ENCODE measurements at places on chromosomes 7 and 10.
A peak's percentile ranks its signal among the peaks of the same experiment; 100 is the strongest.

- DNase-seq = peak; percentile 14
These were observed 540 bp downstream of the SNX13 start for GRCh38 chr7:17939606-17940301.

DNA sequence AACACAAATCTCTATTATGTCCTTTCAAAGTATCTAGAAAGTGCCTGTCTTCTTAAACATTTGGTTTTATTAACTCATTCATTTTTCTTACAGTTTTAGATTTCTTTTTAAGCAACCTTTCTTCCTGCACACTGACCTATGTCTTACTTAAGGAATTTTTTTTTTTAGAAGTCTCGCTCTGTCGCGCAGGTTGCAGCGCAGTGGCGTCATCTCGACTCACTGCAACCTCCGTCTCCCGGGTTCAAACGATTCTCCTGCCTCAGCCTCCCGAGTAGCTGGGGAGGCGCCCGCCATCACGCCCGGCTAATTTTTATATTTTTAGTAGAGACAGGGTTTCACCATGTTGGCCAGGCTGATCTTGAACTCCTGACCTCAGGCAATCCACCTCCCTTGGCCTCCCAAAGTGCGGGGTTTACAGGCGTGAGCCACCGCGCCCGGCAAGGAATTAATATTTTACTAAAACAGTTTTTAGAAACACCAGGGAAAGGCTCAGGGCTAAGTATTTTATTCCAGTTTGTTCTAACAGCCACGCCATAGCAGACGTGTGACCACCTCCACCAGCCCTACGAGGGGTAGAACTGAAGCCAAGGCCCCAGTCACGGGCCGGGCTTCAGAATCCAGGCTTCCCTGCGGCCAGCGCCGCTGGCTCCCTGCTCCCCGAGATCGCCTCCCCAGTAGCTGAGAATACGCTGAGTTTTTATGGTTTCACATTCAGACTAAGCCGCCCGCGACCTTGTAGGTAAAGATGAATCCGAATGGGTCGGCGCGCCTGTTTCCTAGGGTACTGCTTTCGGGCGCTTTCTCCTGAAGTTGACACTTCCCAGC is 941 bp upstream of the LUC7L2 start:
- no peak for DNase-seq

DNA sequence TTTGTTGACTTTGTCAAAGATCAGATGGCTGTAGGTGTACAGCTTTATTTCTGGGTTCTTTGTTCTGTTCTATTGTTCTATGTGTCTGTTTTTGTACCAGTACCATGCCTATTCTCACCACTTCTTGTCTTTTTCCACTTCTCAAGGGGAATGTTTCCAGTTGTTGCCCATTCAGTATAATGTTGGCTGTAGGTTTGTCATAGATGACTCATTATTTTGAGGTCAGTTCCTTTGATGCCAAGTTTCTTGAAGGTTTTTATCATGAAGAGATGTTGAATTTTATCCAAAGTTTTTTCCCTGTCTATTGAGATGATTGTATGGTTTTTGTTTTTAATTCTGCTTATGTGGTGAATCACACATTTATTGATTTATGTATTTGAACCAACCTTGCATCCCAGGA is 216.7 kb upstream of the RNF32 start:
- no peak for DNase-seq

GRCh38 chr7:150665089-150665748 is 20.3 kb upstream of the GIMAP2 start:
- no peak for DNase-seq

GRCh38 chr10:8095959-8096358 is 41.5 kb downstream of the GATA3 start:
- DNase-seq = no peak

DNA sequence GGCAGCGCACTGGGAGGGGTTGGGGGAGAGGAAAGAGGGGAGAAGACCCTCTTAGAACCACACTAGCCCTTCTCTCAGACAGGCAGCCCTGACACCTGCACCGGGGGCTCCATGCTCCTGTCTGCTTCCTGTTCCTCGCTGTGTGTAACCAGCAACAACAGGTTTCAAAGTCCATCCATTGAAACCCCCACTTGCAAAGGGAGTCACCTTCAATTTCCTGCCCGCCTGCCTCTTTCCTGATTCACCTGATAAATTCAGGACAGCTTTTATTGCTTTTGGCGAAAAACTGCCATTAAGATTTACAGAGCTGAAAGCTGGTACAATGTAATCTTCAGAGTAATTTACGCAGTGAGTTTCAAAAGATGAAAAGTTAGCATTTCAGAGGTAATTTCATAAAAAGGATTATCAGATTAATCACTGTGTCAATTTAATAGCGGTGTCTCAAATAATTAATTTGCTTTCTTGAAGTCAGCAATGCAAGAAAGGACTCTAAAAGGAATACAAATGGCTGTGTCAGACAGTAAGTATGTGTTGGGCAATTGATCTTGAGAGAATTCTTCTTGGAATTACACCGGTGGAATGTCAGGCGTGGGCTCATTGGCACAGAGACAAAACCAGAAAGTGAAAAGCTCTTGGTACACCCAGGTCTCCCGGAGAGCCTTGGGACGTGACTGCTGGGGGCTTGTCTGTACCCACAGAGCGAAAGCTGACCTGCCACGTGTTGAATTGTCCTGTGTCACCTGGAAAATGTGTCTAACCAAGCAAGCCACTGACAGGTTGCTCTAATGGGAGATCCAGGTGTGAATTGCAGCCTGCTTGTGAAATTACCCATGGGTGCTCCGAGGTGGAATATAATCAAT is 60.7 kb downstream of the TMEM209 start:
- DNase-seq = peak; percentile 10

- DNase-seq = no peak
These were observed 40.7 kb downstream of the ARL4A start for GRCh38 chr7:12728192-12728538.

- no peak for DNase-seq
These were observed 127.5 kb downstream of the VPS50 start for GRCh38 chr7:93359520-93360198.

GRCh38 chr10:119761106-119761505 is 35.3 kb downstream of the INPP5F start:
- DNase-seq = no peak

DNA sequence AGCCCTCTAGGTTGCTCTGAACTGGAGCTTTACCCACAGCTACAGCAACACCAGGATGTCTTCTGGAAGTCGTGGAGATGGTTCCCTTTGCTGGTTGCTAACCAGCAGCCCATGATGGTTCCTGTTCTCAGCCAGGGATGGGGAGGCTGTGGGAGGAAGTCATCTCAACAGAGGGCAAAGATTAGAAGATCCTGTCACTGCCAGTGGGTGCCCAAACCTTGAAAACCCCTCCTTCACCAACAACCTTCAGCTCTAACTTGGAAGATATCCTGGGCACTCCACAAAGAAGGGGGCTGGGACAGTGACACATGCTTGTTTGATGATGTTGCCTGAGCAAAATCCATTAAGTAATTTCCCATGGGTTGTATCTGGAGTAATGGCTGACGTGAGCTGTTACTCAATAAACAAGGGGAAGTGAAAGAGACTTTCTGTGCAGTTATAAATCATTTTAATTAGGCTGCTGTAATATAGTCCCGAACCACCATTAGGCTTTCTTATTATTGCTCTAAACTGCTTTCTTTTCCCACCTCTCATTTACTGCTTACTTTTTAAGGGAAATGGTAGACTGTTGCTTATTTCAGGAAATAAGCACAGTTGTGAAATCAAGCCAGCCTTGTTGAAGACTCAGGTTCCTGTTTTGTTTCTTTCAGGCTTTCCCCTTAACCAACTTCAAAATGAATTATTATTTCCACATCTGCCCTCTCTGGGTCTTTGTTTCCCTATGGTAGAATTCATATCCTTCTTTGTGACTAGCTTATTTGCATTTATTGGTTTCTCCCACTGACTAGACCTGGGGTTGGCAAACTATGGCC is 124.8 kb downstream of the PPP1R17 start:
- no peak for DNase-seq

- no peak for DNase-seq
These were observed 3.9 kb downstream of the ASNS start for GRCh38 chr7:97868314-97868713.

GRCh38 chr7:111729483-111729882 is 167.2 kb upstream of the IMMP2L start:
- no peak for DNase-seq

DNA sequence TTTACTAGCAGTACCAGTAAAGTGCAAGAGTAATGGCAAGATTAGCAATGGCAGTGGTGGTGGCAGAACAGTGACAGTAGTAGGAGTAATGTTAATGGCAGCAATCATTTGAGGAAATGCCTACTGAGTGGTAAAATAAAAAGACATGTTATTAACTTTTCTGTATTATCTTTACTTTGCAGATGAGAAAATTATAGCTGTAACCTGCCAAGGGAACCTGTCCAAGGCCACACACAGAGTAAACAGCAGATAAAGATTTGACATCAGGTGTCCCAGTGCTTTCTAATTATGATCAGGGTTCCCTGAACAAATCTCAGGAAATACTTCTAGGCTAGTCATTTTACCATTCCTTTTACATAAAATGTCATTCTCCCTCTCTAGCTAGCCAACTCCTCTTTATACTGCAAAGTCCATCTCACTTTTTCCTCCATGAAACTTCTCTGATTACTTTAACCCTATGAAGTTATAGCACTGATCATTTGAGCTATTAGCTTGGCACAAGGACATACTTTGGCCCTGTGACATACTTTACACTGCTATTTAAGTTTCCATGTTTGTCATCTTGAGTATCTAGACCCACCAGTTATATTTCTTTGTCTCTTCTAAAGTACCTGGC is 219.1 kb downstream of the TAX1BP1 start:
- no peak for DNase-seq

DNA sequence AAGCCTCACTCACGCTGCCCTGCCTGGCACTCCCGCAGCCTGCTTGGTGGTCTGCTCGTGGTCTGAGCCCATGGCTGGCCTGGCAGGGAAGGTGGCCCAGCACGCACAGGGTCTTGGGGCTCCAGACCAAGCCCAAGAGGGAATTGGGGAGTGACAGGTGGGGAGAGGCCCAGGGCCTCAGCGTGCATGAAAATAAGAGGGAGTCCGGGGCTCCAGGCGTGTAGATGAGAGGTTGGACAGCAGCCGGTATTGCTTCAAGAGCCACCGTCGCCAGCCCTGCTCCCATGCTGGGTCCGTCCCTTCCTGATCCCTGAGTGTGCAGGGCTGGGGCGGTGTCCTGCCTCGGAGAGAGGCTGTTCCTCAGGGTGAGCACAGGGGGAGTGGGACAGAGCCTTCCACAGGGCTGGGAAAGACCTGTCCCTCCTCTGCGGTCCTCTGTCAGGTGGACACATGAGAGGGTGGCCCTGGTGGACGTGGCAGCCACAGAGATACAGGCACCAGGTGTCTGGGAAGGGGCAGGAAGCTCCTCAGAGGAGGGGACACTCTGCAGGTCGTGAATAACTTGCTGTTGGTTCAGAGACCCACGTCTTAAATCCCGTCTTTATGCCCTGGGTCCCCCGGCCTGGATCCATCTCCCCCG is 113.1 kb downstream of the INPP5A start:
- DNase-seq = no peak

- DNase-seq = no peak
These were observed 224.1 kb downstream of the CCSER2 start for GRCh38 chr10:84552478-84552877.

DNA sequence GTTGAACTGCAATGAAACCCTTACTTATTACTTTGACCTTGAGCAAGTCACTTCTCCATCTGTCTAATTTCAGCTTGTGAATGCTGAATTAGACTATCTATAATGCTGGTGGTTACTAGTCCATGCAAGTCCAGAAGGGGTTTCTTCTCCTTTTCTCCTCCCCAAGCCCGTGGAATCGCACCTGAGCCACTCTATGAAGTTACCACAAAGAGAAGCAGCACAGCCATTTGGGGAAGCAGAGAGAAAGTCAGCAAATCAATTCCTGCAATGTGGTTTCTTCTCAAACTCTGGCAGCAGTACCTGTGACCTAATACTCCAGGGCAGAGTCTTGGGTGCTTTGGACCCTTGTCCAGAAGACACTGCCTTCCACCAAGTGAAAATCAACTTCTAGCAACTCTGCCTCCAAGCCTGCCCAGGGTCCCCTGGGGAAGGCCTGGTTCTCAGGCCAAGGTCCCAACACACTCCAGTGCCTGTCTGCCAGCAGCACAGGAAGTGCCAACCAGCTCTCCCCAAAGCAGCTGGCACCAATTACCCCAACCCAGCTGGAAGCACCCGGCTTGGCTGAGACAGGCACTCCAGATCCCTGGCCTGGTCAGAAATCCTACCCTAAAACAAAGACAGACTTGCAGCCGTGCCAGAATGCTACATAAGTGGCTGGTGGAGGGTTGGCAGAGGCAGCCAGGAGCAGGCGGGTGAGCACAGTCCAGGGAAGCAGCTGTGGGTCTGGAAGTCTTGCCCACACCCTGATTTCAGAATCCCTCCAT is 200.3 kb downstream of the LSM5 start:
- DNase-seq = peak; percentile 96

GRCh38 chr10:7092603-7093002 is 318.2 kb downstream of the SFMBT2 start:
- DNase-seq = no peak

GRCh38 chr10:129945526-129945925 is 18.5 kb downstream of the EBF3 start:
- no peak for DNase-seq

GRCh38 chr10:22341926-22342196 is 3.4 kb upstream of the SPAG6 start:
- DNase-seq = no peak

DNA sequence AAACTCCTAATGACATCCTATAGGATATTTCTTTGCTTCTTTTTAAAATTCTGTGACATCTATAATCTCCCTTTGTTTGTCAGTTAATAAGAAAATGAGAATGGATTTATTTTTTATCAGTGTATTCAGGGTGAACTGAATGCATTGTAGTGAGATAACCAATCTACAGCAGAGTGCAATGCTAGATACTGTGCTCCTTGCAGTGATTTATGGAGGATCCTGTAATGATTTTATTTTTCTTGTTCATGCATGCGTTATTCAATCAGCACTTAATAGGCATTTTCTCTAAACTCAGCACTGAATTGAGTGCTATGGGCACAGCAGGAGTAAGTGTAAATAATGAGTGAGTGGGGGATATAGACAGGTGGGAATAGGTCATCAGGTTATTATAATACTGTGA is 253.9 kb downstream of the CDK14 start:
- no peak for DNase-seq

DNA sequence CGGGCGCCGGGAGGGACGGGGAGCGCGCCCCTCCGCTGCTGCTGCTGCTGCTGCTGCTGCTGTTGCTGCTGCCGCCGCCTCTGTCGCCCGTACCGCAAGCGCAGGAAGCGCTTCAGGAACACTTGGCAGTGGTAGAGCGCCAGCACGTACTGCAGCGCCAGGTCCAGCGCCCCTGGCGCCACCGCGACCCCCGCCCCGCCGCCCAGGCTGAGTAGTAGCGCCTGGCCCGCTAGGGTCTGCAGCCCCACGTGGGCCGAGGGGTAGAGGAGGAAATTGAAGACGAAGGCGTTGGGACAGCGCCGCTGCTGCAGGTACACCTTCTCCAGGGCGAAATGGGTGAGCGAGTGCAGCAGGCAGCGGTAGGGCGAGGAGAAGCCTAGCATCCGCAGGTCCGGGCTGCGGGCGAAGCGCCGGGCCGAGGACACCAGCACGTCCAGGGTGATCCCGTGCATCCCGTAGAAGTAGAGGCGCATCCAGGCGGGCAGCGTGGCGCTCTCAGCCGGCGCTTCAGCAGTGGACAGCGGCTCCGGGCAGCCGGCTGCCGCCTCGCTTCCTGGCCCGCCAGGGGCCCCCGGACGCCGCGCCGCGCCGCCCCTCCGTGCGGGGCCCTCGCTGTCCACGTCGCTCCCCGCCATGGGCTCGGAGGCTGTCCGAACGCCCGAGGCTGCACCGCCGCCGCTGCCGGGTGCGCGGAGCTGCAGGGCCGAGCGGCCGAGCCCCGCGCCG is at the start of gene TMEM229A:
Gene TMEM229A, minus strand, starts transcription at position 699 of the 726 bp plus-strand sequence. Its CDS starts 64 bp downstream, at position 635.
- no peak for DNase-seq

Measured in NCI-H446 (cell line).